ENCODE measurements at places on chromosomes 1 and 21. TPM values are rescaled to one million over a fixed set of nuclear protein-coding genes. Genes with fewer than 3 reads are reported as not detected.
A peak's percentile ranks its signal among the peaks of the same experiment; 100 is the strongest.

KCNN3 gene
- total RNA-seq = 27.7 TPM

LCE1C gene
- not detected for total RNA-seq

GPR161 gene
- total RNA-seq = 23.0 TPM

DNA sequence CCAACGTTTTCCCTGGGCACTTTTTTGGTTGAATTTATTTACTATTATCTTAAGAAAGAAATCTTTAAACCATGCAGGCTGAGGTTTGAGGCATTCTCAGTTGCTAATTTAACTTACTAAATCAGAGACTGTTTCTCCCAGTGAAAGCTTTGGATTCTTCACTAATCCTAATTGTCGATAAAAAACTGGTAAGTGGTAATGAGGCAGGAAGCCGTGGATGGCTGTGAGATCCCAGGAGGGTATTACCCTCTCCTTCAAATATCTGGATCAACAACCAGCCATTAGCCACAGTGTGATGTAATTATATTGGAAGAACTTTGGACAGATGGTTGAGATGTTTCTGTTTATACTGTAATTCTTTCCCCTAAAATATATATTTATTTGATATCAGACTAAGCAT is 485.0 kb downstream of the DISC1 start:
- no peak for DNase-seq

GRCh38 chr1:27527223-27527889 is 37.4 kb upstream of the WASF2 start:
- peak; percentile 93 for DNase-seq

GRCh38 chr1:223556414-223557129 is 108.9 kb downstream of the CAPN8 start:
- no peak for DNase-seq

GRCh38 chr1:166080967-166081870 is 85.6 kb downstream of the FAM78B start:
- no peak for DNase-seq

- DNase-seq = no peak
These were observed 281.2 kb upstream of the PLXNA2 start for GRCh38 chr1:208525417-208525816.

Measured in sigmoid colon (tissue), 7 donors.